ENCODE measurements at places on chromosomes 16 and 17. TPM values are rescaled to one million over a fixed set of nuclear protein-coding genes. Genes with fewer than 3 reads are reported as not detected.

The RDM1 gene
- not detected for total RNA-seq

The OR1A1 gene
- not detected for total RNA-seq

The SP6 gene
- total RNA-seq: 0.16 TPM

The EVPLL gene
- total RNA-seq: not detected

The SPIRE2 gene
- 3.8 TPM for total RNA-seq

The GUCY2D gene
- total RNA-seq: not detected

The C1QL1 gene
- not detected for total RNA-seq

The CCL17 gene
- not detected for total RNA-seq

The PPP1R27 gene
- total RNA-seq: not detected

The RUNDC1 gene
- total RNA-seq: 9.0 TPM

The TNFSF13 gene
- total RNA-seq: 11.4 TPM

The KRTAP2-1 gene
- total RNA-seq: not detected

The KRT40 gene
- total RNA-seq: not detected

The EFCAB13 gene
- 0.32 TPM for total RNA-seq

The GINS2 gene
- 3.4 TPM for total RNA-seq

The CA10 gene
- not detected for total RNA-seq

The KRT36 gene
- total RNA-seq: not detected

The MYH2 gene
- total RNA-seq: not detected

The KIF18B gene
- total RNA-seq: 4.2 TPM

The C17orf78 gene
- total RNA-seq: not detected

The TAOK2 gene
- total RNA-seq: 44.7 TPM

The MT1F gene
- not detected for total RNA-seq

The CCL1 gene
- not detected for total RNA-seq

The KSR1 gene
- total RNA-seq: 16.6 TPM

The CCL16 gene
- total RNA-seq: not detected

Measured in cardiac atrium fibroblast (primary cell).